ENCODE measurements at places on chromosomes 5 and 9.

DNA sequence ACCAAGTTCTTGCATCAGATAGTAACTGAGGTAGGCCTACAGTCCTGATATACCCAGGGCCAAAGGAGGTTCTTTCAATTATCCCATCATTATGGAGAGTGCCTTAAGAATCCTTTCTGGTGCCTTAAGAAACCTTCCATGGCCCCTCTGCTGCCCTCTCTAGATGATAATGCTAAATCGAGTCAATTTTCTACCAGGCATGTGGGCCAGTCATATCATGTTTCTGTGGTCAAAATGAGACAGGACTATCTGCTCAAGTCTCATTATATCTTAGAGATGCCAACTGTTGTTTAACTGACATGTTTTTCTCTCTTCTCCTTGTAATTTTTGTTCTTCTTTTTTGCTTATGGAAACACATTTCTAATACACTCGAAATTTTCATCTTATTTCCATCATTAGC, 127.6 kb downstream of the EDIL3 start:
- no peak for DNase-seq

- no peak for DNase-seq
Observed at GRCh38 chr5:38739011-38739704, 106.7 kb upstream of the OSMR start.

GRCh38 chr5:1515311-1515920, 8.3 kb downstream of the LPCAT1 start:
- DNase-seq, result peak; percentile 29

DNA sequence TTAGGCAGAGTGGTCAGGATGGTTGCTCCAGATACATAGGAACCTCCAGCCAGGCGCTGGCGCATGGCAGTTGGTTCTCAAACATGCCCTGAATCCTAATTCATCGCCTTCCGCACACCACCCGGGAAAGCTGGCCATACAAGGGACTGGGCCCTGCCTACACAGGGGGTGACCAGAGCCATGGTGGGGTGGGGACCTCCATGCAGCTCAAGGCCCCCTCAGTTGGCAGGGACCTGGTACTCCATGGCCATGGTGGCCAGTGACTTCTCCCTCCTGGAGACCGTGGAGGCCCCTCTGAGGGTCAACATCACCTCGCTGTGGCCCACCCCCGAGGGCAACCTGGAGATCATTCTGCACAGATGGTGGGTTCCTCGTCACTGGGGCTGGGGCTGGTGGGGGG, 26.8 kb downstream of the PAEP start:
- peak; percentile 68 for DNase-seq

- DNase-seq, result no peak
Observed at GRCh38 chr9:130341128-130341527, 75.6 kb downstream of the HMCN2 start.

DNA sequence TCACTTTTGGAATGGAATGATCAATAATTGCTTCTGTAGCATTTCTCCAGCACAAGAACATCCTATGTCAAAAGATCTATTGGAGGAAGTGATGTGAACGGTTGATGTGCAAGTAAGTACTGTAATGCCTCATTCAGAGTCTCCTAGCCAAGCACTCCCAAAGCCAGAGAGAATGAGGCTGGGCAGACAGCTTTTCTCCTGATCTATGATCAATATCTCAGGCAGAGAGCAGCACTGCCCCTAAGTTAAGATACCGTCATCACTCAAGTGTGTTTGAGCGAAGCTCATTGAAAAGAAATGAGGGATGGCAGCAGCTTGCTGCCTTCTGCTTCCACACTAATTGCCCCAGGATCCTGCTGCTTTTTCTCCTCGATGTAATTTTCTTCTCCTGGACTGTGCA, 324.1 kb upstream of the GRAMD2B start:
- no peak for DNase-seq

GRCh38 chr5:143758015-143758414, 53.9 kb upstream of the HMHB1 start:
- no peak for DNase-seq

GRCh38 chr9:75851917-75852316, 38.6 kb upstream of the PCSK5 start:
- no peak for DNase-seq

DNA sequence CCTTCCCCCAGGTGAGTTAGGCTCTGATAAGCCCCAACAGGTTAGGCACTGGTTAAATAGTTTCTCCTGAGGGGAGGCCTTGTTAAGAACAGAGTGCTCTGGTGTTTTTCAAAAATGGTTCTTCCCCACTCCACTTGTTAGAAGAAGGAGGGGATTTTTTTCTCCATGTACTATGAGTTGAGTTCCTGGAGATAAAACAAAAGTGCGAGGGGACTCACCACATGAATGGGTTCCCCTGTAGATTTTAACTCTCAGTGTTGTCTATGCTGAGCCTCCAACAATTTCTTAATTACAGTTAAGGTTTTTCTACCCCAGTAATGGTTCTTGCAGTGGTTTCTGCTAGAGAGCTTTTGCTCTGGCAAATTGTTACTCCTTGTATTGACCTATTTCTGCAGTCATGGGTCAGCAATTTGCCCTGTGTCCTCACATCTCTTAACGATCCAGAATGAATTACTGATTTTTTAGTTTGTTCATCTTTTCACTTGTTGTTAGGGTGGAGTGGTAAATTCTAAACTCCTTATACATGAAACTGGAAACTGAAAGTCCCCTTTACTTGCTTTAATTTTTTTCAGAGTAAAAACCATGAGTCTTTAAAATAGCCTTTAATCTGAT, 44.4 kb downstream of the SCAMP1 start:
- no peak for DNase-seq

- DNase-seq, result no peak
Observed at GRCh38 chr5:31918739-31919138, 255.4 kb downstream of the GOLPH3 start.

DNA sequence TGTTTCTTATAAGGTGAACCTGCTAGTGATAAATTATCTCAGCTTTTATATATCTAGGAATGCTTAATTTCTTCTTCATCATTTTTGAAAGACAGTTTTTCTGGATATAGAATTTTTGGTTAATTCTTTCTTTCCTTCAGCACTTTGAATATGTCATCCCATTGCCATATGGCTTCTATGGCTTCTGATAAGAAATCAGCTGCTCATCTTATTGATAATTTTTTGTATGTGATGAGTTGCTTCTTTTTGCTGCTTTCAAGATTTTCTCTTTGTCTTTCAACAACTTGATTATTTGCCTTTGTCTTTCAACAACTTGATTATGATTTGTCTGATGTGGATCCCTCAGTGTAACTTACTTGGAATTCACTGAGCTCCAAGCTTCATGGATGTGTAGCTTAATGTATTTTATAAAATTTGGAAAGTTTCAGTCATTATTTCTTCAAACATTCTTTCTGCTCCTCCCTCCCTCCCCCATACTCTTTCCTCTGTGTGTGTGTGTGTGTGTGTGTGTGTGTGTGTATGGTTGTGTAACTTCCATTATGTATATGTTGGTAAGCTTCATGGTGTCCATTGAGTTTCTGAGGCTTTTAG, 243.9 kb downstream of the TLE1 start:
- no peak for DNase-seq

GRCh38 chr9:137798142-137798541, 79.4 kb upstream of the CACNA1B start:
- DNase-seq, result no peak

DNA sequence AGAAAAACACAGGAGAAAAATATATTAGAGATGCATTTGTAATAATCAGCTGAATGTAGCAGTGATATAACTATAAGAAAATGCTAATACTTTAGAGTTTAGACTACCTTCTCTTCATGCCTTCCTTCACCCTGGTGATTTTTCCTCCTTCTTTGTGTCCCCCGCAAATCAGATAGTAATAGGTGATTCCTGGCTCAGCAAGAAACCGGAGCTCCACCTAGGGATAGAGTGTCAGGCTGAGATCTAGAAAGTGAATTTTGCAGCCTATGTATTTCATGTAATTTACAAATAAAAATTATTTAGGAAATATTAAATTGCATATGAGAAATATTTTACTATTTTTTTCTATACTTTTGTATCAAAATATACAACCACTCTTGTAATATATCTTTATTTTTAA, 109.8 kb upstream of the ST8SIA4 start:
- DNase-seq, result no peak

GRCh38 chr5:61802456-61802855, 470.4 kb downstream of the ZSWIM6 start:
- no peak for DNase-seq

GRCh38 chr5:80141681-80142080, 106.5 kb downstream of the THBS4 start:
- DNase-seq, result no peak

- DNase-seq, result no peak
Observed at GRCh38 chr9:82106536-82106935, 118.0 kb downstream of the SPATA31D1 start.
